NCI-H524 treated with DMSO at 0.1 percent for 48 hours (cell line): ENCODE measurements at places on chromosomes 13 and 19.
A peak's percentile ranks its signal among the peaks of the same experiment; 100 is the strongest.

DNA sequence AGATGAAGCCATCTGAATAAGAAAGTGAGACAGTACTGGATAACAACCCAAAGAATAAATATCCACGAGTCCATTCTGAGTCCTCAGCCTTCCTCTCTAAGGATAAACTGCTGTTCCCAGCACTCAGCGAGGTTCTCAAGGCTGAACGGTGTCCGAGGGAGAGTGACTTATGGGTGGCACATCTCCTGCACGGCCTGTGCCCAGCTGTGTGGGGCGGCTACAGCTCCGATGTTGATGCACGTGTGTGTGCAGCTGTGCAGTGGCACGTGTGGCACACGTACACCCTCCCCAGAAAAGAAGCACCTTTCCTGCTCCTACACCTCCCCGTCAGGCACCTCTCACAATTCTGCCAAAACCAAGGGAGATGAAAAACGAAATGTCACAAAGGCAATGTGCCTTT lies 45.0 kb downstream of the RAB20 start:
- no peak for DNase-seq

DNA sequence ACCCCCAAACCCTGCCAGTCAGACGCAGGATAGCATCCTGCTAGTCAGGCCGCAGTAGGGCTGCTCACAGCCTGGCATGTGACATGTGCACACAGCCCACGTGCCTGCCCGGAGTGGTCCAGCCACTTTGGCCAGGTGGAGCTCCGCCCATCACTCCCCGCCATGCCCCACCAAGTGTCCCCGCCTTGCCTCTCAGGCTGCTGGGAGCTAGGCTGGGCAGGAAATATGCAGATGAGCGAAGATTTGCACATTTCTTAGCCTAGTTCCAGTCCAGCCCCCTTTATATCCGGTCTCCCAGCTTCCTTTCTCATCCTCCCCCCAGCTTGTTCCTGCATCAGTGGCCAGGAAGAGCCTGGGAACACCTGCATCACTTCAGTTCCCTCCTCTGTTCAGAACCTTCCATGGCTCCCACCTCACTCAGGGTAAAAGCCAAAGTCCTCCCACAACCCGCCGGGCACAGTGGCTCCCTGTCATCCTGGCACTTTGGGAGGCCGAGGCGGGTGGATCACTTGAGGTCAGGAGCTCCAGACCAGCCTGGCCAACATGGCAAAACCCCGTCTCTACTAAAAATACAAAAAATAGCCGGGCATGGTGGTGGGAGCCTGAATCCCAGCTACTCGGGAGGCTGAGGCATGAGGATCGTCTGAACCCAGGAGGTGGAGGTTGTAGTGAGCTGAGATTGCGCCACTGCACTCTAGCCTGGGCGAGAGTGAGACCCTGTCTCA lies 2.3 kb upstream of the DOCK6 start:
- DNase-seq = no peak

DNA sequence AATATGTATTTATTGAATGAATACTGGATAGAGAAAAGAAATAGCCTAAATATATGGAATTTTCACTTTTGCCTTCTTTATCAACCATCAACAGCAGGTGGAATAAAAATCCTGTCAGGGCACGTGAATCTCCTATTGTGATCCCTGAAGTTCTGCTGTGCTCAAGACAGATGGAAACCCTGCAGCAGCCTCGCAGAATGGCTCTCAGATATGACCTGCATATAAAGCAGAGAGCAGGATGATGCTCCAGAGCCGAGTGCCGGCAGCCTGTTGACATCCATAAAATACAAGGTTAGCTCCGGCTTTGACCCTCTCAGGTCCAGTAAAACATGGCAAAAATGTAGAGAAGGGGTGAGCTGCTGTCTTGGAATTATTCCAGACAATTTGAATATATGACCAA lies 659.3 kb downstream of the DIAPH3 start:
- no peak for DNase-seq

- DNase-seq = no peak
Measured at GRCh38 chr13:80436571-80437169, 95.7 kb upstream of the SPRY2 start.

- no peak for DNase-seq
Measured at GRCh38 chr19:6524311-6524710, 6.5 kb upstream of the TNFSF9 start.

DNA sequence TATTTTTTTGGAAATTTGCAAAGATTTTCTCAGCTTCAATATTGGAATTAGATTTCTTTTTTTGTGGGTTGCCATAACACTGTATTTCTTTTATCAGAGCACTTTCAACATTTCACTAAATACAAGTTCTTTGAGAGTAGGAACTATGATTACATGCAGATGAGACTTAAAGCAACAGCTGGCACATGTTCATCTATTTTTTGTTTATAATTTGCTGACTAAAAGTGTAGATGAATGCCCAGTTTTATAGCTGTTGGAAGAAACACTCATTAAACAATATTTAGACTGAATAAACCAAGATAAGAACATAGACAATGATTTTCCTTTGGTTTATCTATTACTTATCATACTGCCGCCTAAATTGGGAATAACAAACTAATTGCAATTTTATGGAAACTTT lies 803.0 kb upstream of the KLHL1 start:
- DNase-seq = no peak

GRCh38 chr19:7706955-7707456 lies 5.1 kb upstream of the FCER2 start:
- DNase-seq = no peak

DNA sequence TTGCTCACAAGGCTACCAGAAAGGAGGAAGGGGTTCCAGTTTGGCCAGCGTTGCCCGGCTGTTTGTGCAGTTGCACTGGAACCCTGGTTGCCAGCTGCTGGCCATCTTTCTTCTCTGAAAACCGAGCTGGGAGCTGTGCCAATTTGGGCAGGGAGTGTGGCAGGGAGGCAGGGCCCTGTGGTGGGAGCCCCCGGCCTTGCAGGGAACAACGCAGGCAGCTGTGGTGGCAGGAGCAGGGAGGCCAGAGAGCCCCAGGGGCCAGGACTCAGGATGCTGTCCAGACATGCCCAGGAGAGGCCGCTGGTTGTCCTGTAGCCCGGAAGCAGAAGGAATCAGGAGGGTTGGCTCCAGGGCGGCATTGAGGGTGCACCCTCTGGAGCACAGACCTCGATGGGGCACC lies 4.8 kb downstream of the KMT5C start:
- no peak for DNase-seq

- DNase-seq = no peak
Measured at GRCh38 chr13:102658660-102659059, 36.2 kb downstream of the METTL21C start.

DNA sequence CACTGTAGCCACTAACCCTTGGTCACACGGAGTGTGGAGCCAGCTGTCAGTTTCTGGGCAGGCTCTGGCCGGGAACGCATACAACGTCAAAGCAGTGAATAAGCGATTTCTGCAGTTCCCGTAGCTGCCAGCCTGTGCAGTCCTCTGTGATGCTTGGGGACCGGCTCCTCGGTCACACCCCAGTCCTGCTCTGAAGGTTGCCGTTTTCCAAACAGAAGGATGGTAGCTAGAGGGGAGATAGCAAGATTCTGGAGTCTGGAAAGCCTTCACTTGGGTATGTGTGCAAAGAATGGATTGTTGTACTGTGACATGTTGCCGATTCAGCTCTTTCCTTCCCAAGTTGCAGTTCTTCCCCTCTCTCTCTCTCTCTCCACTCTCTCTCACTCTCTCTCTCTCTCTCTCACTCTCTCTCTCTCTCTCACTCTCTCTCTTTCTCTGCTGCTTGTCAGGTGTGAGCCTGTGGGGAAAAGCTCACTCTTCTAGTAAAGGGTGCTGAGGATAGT lies 38.7 kb upstream of the C1QTNF9 start:
- DNase-seq = peak; percentile 12

DNA sequence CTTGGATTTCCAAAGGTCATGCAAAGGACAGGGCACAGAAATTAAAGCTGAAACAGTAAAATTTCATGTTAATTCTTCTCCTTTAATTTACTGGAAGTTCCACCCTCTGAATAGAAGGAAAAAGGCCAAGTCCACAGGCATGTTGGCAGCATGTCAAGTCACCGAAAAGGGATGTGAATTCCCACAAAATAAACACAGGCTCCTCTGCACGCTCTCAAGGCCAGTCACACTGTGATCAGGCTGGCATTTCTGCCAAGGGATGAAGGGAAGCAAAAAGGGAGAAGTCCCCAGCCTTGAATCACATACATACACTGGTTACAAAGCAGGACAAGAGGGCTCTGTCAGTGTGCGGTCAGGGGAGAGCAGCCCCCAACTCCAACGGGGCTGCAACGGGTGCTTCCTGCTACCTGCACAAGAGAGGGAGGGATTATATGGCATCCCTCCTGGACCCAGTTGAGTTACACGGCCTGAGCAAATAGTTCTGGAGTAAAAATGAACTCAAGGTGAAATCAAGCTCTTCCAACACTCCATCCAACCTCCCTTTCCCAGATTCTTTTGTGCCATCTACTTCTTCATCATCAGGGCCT lies 6.9 kb downstream of the DCLK1 start:
- no peak for DNase-seq

GRCh38 chr13:64327505-64328194 lies 2902.5 kb downstream of the PCDH9 start:
- no peak for DNase-seq

DNA sequence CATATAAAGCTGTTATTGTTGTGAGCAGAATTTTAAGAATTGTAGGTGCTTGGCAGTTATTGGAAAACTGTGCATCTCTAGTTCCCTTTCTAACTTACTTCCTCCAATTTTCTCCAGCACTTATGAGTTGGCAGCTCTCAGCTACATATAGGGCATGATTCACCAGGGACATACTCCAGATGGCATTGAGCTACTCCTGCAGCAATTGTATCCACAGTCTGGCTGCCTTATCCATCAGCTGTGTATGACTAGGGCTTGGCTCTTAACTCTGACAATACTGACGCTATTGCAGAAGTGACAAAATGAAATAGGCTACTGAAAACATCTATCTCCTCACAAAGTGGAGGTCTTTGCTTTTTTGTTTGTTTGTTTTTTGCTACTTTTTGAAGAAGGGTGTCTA lies 276.7 kb downstream of the POU4F1 start:
- no peak for DNase-seq

GRCh38 chr19:54281007-54281728 lies at the start of gene LILRB2:
TSS of gene LILRB2 (minus strand) at chr19:54281110. CDS start at chr19:54280496, 614 bp downstream.
- no peak for DNase-seq

GRCh38 chr13:74597526-74597925 lies 463.3 kb upstream of the KLF12 start:
- no peak for DNase-seq

DNA sequence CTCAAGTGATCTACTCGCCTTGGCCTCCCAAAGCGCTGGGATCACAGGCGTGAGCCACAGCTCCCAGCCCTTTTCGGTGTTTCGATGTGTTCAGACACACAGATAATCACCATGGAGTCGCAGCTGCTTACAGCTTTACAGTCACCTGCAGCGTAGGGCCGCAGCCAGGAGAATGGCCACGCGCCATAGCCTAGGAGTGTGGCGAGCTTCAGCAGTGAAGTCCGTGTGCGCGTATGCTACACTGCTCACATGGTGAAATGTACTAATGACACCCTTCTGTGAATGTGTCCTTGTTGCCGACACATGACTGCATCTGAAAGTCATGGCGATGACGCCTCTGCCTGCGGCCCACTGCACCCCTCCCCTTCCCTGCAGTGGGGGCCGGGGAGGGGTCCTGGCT lies 23.6 kb downstream of the AP3D1 start:
- no peak for DNase-seq

GRCh38 chr13:74695021-74695800 lies 561.0 kb upstream of the KLF12 start:
- DNase-seq = no peak

- peak; percentile 60 for DNase-seq
Measured at GRCh38 chr13:77697217-77698103, at the start of gene SLAIN1. TSS of gene SLAIN1 (plus strand) at chr13:77697687. CDS start at chr13:77697914, 227 bp downstream.

DNA sequence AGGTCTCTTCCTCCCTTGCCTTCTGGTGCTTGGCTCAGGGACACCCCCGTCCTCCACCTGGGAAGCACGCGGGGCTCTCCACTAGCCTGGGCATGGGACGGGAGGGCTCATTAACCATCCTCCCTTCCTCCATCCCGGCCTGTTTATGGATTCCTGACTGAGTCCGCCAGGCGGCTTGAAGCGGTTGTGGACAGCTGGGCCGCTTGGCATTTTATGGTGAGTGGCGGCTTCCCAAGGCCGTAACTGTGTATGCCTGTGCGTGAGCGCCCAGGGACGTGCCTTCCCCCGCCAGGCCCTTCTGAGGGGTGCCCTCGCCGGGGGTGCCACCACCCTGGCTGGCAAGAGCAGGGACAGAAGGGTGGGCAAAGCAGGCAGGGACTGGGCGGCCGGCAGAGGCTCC lies 202.8 kb downstream of the URI1 start:
- no peak for DNase-seq

GRCh38 chr13:79306650-79307049 lies 99.4 kb downstream of the RBM26 start:
- no peak for DNase-seq

- DNase-seq = no peak
Measured at GRCh38 chr13:23472189-23472588, 38.7 kb upstream of the SACS start.

- no peak for DNase-seq
Measured at GRCh38 chr13:66840621-66841020, 389.5 kb downstream of the PCDH9 start.
